ENCODE measurements at places on chromosomes 6 and 20. TPM values are rescaled to one million over a fixed set of nuclear protein-coding genes. Genes with fewer than 3 reads are reported as not detected.

DNA sequence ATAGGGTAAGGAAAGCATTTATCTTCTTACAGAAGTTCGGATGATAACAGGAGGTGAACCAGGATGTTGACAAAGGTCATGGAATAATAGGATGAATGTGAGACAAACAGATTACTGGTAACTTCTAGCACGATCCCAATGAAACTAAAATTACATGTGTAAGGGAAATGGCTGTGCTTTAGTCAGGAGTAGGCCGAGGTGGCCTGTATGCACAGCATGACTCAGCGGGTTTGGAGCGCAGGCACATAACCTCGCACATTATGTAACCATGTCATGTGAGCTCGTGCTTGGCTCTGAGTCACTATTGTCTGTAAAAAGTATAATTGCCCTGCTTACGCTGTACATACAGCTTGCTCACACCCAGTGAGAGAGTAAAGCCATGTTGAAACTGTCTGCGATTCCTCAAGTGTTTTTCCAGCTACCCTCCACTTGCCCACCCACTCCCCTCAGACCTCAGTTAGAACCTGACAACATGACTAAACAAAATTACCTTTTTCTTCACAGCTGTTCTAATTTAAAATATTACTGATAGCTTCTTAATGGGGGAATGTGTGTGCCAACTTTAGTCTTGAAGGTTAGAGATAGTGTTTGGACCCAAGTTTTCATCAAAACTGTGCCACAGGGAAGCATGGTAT is 8.2 kb downstream of the CYB5R4 start:
- H3K27me3 ChIP-seq, result no peaks in the 10 kb centered on the region
- H3K4me1 ChIP-seq, result peaks cover 5% of the 10 kb centered on the region

- no peak overlapping the region for H3K4me3 ChIP-seq
- H3K36me3 ChIP-seq, result peaks cover 19% of the 10 kb centered on the region
Observed at GRCh38 chr20:35345189-35345588, 53.0 kb upstream of the FAM83C start.

MCCD1 gene
- total RNA-seq, result not detected

TFAP2D gene
- not detected for total RNA-seq

DNA sequence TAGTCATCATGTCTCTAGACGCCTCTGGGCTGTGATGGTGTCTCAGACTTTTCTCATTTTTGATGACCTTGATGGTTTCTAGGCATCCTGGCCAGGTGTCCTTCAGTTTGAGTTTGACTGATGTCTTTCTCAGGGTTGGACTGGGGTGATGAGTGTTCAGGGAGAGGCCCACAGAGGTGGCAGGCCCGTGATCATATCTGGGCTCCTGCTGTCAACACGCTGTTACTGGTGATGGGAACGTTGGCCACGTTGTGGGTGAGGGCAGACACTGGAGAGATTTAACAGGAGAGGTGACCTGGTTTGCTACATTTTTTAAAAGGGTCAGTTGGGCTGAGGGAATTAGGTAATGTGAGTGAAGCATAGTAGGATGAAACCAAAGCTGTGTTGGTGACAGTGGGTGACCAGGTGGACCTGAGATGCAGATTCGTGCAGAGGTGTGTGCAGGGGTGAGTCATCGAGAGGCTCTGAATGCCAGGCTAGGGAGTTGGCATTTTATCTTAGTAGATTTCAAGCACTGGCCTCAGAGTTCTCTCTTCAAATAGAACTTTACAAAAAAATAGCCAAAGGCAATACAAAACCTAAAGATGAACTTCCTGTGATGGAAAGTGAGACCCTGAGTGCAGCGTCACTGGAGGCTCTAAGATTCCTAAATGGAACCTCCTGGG is 174.1 kb downstream of the CDH26 start:
- no peak overlapping the region for H3K4me3 ChIP-seq
- H3K27me3 ChIP-seq, result no peaks in the 10 kb centered on the region
- no peaks in the 10 kb centered on the region for H3K36me3 ChIP-seq
- H3K27ac ChIP-seq, result no peak overlapping the region
- no peak for DNase-seq
- no peaks in the 10 kb centered on the region for H3K4me1 ChIP-seq
